T-helper 1 cell (primary cell): ENCODE measurements at places on chromosomes 2 and 18.

DNA sequence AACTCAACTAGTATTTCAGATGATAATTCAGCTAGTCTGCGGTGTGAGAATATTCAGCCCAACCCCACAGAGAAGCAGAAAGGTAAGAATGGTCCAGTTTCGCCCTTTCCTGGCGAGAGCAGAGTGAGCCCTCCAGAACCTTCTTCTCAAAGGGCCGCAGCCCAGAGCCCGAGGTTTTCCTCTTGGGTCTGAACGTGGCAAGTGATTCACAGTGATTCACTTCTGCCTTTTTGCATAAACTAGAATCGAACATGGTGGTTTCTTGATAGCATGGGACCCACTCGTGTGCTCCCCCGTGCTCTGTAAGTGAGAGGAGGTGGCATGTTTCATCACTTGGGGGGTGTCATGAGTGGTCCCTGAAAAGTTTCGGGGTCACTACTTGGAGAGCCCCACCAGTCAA lies 24.2 kb downstream of the TRAF3IP1 start:
- DNase-seq = no peak

DNA sequence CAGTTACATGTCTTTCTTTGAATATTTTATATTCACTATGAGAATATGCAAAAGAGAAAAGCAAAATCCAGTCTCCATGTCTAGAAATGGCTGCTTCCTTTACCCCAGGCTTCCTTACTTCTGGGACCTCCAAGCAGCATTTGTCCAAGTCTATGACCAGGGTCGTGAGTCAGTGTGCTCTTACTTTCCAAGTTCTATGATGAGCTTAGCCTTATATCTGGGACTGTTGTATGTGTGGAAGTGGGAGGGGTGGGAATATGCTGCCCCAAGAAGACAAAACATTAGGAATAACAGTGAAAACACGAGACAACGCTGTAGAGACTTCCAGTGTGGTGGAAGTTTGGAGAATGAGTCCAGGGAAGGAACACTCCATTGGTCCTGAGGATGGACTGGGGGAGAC lies 21.2 kb upstream of the CHRNA1 start:
- DNase-seq = no peak

GRCh38 chr18:2420367-2420766 lies 150.9 kb downstream of the METTL4 start:
- DNase-seq = no peak

GRCh38 chr2:159246325-159246988 lies 40.0 kb downstream of the WDSUB1 start:
- DNase-seq = no peak

GRCh38 chr2:138279871-138280270 lies 221.7 kb upstream of the SPOPL start:
- DNase-seq = no peak

GRCh38 chr2:224126440-224126839 lies 87.4 kb upstream of the SERPINE2 start:
- DNase-seq = no peak

GRCh38 chr18:8333961-8334360 lies 275.3 kb upstream of the RAB12 start:
- no peak for DNase-seq

GRCh38 chr2:230627806-230628724 lies 84.6 kb upstream of the CAB39 start:
- no peak for DNase-seq

DNA sequence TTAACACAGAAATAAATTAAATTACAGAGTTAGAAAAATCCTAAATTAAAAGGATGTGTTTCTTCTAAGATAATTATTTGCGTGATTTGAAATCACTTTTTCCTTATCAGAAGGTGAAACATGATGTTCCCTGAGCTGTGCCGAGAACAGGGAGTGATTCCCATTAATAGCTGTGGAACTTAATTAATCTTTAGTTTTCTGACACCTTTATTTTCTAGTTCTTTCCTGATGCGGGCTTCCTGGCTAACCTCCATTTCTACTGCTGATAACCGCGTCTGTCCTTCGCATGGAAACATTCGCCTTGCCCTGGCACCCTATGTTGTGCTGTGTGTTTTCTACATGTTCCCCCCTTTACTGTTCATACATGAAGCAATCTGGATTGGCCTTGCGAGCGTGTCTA lies 172.9 kb downstream of the FAM210A start:
- DNase-seq = no peak

DNA sequence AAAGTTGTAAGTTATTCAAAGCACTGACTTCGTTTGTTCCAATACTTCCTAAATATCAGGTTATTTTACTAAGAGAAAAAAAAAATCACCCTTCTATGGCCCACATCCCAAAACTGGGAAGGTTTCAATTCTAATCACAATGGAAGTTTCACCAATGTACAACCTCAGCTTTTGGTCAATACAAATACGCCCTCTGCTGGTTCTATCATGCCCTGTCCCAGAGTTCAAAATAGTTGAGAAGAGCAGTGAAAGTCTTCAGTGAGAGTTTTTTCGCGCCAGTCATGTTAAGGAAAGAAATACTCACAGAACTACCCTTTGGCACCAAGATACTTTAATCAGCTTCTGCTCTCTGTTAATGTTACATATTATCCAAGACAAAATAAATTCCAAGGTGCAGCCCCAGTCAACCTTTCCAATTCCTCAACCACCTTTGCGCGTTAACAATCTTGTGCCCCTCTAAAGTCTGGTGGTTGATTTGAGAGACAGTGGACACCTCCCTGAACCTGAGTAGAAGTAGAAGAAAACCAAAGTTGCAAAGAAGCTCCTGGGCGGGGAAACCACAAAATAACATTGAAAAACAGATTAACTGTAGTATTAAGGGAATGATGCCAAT lies 59.9 kb downstream of the SUMO1 start:
- DNase-seq = peak; percentile 38

DNA sequence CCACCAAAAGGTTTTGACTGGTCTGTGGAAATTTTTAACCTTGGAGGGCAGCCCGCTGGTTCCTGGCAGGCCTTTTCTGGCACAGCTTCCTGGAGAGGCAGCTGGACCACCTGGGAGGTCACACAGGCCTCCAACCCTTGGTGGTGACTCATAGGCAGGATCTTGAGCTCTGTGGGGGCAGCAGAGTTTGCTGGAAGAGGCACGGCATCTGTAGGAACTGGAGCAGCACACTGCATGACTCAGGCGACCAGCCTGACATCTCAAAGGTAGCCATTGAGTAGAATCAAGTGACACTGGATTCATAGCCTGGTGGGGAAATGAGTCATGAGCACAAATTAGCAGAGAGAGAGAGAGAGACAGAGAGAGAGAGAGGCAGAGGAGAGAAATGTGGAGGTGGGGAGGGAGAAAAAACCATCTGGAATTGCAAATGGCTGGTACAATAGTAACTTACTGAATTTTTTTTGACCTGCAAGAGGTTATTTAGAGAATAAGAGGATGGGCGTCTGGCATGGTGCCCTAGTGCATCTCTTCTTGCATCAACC lies 57.4 kb downstream of the TRPM8 start:
- no peak for DNase-seq

DNA sequence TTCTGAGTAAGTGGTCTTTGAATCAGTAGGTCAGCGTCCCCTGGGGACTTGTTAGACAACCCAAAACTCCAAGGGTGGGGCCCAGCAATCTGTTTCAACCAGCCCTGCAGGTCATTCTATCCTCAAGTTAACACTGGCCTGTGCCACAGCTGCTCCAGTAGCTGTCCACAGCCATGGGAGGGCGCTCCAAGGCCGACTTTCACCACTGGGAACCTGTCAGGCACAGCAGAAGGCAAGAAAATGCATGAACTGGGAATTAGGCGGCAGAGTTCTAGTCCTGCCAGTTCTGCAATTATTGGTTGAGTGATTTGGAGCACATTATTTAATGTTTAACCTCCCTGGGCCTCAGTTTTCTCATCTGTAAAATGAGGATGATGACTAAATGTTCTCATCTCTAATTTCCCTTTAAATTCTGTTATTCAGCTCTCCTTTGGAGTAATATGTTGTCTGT lies 17.4 kb upstream of the MRPL33 start:
- peak; percentile 23 for DNase-seq

DNA sequence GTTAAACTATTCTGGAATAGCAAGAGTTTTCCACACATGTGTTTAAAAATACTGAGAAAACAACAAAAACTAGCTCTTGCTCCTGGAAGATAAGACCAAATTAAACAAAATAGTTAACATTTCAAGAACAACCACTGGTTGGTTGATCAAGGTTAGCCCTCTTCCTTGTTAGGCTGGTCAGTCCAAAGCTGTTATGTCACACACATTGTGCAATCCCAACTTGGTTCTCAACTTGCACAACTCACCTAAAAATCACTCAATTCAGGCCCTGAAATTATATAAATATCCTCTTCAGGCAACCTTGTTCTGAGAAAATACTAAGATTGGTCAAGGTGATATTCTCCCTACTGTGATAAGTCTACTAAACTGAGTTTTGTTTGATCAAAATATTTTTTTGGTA lies 169.7 kb upstream of the LRP1B start:
- no peak for DNase-seq

DNA sequence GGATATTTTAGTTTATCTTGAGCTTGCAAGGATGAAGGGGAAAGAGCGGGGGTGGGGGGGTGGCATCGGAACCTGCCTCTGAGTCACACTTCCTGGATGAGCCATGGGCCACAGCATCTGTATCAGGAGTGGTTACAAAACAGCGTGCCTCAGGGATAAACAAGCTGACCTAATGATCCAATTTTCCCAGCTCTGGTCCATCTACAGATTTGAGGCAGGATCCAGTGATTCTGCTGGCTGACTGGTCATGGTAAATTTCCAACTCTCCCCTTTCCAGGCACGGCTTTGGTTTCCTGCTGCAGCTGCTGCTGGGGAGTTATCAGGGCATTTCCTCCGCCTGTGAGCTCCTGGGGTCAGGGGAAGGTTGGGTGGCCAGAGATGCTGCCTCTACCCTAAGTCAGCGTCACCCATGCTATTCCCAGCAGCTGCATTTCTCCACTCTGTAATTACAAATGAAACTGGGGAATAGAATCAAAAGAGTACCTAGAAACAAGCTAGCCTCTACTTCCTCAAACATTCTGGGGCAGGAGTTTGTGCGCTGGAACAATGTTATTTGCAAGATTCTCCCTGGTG lies 4.7 kb upstream of the HPCAL1 start:
- DNase-seq = peak; percentile 38

GRCh38 chr2:207288628-207289027 lies 122.9 kb upstream of the KLF7 start:
- no peak for DNase-seq

DNA sequence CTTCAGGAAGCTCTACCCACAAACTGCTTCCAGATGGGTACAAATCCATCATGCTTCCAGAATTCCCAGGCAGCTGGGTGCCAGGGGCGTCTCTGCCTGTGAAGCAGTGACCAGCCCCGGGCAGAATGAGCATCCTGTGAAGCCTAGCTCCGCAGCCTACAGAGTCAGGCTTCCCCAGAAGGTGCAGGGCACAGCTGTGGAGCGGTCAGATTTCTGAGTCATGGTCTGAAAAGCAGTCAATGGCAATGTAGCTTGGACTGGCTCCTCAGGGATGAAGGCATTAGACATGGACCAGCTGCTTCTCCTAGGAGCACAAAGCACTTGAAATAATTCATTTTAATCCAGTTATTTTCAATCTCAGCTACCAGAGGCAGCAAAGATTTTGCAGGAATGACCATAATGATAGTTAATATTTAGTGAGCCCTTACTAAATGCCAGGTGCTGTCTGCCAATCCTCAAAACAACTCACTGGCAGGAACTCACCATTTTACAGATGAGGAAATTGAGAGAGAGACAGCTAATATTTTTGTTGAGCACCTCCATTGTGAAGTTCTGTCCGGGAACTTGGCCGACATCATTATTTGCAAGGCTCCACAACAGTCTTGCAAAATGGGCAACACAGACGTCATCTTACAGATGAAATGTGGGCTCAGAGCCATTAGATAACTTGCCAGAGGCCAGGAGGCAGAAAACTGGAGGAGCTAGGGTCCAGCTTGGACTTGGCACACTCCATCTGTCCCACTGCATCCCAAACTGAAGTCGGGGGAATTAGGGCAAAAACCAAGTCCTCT lies 31.7 kb downstream of the ACMSD start:
- DNase-seq = no peak

- DNase-seq = no peak
These were observed 73.0 kb downstream of the CTNNA2 start for GRCh38 chr2:79585701-79586433.

GRCh38 chr18:34786162-34786741 lies 76.2 kb downstream of the DTNA start:
- no peak for DNase-seq

- DNase-seq = no peak
These were observed 165.6 kb downstream of the SEPTIN10 start for GRCh38 chr2:109448207-109448606.

DNA sequence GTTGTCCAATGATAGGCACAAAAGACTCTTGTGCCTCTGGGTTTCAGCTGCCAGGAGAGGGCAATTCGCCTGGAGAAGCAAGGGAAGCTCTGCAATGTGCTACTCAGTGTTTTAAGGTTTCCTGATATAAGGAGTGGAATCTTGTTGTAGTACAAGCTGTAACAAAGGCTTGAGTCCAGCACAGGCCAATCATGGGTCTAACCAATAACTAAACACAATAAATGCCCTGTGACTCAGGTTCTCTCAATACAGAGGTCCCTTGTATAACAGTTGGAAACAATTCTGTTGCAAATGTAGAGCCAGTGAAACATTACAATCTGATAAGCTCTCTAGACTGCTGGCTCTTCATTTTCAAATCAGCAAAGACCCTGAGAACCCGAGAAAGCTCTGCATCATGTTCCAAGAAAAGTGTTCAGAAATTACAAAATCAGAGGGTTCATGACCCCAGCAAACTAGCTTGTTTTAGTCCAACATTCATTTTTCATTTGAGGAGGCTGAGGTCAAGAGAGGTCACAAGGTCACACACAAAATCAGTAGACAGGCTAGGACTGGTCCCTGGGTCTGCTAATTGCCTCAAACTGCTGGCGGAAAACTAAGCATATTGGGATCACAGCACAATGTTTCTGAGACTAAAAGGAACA lies 59.0 kb upstream of the DNMT3A start:
- DNase-seq = no peak

- no peak for DNase-seq
These were observed 13.6 kb upstream of the TMEM185B start for GRCh38 chr2:120236791-120237190.

GRCh38 chr2:102252236-102252635 lies 59.1 kb upstream of the IL1RL1 start:
- DNase-seq = no peak

- DNase-seq = no peak
These were observed 215.3 kb downstream of the ZFP36L2 start for GRCh38 chr2:43011158-43011491.

DNA sequence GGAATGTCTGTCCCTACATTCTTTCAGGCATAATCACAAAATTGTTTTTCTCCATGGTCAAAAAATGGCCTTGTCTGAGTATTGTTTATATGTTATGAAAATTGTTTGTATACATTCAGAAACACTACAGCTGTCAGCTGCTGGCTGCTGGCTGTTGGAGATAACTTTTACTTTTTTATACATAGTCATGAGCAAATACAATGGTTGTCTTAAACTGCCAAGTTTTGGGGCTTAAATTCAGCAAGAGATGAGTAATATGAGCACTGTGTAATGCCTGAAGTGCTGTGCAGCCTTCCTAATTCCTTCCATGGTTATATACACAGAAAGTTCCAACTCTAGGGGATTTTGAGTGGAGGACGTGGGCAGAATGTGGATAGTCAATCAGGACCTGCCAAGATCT lies 168.9 kb upstream of the RMP24 start:
- DNase-seq = no peak

- no peak for DNase-seq
These were observed 10.8 kb downstream of the XRCC5 start for GRCh38 chr2:216119986-216120385.

GRCh38 chr2:235532307-235532706 lies 38.5 kb downstream of the AGAP1 start:
- no peak for DNase-seq
